Stimulated activated CD4-positive, alpha-beta T cell treated with anti-CD3 and anti-CD28 coated beads, Interleukin-4, amount 100 ng/mL, for 1 hour (primary cell): ENCODE measurements at places on chromosomes 12 and 14.
A peak's percentile ranks its signal among the peaks of the same experiment; 100 is the strongest.

- no peak for DNase-seq
Measured at GRCh38 chr12:5554711-5555110, 122.8 kb downstream of the NTF3 start.

- no peak for DNase-seq
Measured at GRCh38 chr14:61640158-61641136, 54.9 kb upstream of the HIF1A start.

- DNase-seq: peak; percentile 23
Measured at GRCh38 chr12:57803319-57803893, 15.1 kb downstream of the AVIL start.

- DNase-seq: no peak
Measured at GRCh38 chr12:62933220-62933601, 1.7 kb downstream of the PPM1H start.

- no peak for DNase-seq
Measured at GRCh38 chr14:90599339-90599738, 202.5 kb downstream of the CALM1 start.

DNA sequence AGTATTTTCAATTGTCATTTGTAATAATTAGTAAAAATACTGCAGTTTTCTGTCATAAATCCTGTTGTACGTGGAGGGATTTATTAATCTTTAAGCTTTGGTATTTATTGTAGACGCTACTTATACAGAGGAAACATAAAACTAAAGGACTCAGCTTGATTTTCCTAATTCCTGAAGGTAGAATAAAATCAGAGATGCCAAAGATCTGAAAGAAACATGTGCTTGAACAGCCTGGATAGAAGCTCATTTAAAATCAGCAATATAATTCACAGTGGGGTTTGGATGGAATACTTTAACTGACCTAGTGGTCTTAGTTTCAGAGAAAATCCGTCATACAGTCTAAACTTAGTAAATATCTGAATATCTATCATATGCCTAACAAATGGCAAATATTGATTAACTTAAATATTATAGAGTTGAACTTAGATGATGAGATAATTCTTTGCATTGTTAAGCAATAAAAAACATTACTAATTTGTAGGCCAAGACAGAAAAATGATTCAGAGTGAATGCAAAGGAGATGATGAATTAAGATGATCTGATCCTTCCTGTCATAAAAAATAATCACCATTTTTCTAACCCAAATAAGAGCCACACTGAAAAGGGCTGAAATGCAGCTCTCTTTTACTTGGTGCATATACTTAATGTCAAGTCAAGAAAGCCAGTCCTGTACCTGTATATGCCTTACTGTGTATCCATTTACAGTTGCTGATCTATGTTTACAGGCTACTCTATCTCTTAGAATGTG lies 397.1 kb upstream of the DCN start:
- no peak for DNase-seq

- DNase-seq: no peak
Measured at GRCh38 chr14:73762375-73762822, 48.2 kb upstream of the PNMA1 start.

DNA sequence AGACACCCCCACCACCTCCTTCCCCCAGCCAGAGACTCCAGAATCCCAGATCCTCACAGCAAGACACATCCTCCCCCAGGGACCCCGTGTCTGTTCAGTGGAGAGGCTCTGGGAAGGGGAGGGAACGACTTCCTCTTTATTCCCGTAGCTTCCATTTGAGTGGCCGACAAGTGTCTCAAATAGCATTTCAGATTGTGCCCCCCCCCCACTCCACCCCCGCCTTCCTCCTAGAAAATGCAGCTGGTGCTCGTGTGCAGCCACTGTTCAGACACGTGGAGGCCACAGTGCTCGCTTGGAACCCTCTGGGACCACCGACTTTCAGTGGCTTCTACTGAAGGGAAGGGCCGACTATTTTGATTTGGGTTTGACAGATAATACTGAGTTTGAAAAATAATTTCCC lies 14.3 kb downstream of the PPP2R5C start:
- DNase-seq: no peak

GRCh38 chr14:91149462-91149861 lies 35.6 kb downstream of the DGLUCY start:
- DNase-seq: no peak

DNA sequence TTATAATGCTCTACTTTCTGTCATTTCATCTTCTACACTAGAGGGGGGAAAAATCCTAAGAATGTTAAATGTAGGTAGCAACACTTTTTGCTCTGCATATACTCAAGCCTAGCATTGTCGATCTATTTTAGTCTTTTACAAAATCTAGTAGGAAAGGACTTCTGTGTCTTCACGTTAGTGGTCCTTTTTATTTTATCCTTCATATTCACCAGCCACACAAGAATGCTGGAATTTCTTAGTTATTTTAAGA lies 253.0 kb upstream of the FLRT2 start:
- no peak for DNase-seq

DNA sequence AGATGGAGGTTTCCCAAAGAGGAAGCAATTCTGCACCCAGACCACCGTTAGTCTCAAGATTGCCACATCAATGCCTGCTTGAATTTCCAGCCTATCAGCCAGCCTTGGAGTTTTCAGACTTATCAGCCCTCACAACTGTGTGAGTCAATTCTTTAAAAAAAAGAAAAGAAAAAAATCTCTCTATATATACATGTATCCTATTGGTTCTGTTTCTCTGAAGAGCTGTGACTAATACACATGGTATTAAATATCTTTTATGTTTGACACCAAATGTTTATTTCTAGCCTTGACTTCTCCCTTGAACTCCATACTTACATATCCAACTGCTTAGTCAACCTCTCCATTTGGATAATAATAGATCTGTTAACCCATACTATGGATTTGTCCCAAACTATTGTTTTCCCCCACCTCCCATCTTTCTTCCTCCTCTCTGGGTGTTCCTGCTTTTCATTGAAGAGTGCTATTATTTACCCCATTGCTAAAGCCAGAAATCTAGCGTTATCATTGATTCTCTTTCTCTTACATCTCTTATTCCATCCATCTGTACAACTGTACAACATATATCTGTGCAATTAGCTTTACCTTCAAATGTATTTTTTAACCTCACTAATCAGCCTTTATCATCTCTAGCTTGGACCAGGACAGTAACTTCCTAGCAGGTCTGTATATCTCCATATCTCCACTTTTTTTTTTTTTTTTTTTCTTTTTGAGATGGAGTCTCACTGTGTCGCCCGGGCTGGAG lies 22.7 kb upstream of the EID3 start:
- DNase-seq: no peak

GRCh38 chr12:94793191-94793595 lies 142.8 kb upstream of the TMCC3 start:
- DNase-seq: no peak

DNA sequence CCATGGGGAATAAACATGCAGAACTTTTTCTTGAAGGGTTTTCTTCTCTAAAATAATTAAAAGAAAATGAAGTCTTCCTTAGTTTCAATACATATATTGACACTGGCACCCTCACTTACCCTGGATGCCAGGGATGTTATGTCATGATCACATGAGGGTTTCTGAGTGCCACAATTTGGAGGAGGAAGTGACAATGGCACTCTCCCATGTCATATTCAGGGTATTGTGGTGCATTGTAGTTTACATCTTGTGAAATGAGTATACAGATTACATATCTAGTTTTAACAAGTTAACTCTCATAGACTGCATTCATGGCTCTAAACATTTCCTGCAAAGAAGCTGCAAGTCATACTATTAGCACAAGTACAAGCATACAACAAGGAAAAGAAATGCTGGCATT lies 37.7 kb downstream of the CCDC177 start:
- no peak for DNase-seq

- no peak for DNase-seq
Measured at GRCh38 chr12:54019091-54019811, 9.0 kb upstream of the HOXC6 start.

- peak; percentile 15 for DNase-seq
Measured at GRCh38 chr12:92363295-92364146, 217.9 kb upstream of the BTG1 start.

- DNase-seq: no peak
Measured at GRCh38 chr12:58955849-58956248, 35.5 kb upstream of the LRIG3 start.

DNA sequence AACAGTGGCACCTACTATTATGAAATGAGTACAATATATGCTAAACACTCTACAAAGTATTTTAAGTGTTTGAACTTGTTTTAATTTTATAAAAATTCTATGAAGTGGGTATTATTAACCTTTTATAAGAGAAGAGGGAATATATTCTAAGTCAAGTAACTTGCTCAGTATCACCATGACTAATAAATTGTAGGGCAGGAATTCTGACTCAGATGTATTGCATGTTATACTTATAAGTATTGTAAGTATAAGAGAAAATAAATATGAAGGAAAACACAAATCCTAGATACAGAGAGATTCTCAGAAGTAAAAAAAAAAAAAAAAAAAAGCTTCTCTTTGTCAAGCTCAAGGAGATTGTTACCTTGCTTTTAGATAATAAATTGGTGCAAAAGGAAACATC lies 893.2 kb downstream of the SLC16A7 start:
- DNase-seq: no peak

DNA sequence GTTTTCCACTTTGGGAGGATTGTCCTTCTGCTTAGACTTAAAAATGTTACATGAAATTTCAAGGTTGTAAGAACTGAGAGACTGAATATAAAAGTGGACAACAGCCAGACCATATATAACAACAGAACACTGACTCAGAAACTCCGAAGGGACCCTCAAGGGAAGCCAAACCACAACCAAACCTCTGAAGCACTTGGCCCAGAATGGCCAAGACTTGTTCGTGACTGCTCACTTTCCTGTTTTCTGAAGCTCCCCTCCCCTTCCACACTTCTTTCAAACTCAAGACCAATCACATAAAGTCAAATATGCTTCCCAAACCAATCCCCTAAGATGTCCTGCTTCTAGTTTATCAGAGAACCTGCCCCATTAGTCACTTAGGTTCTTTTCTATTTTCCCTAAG lies 13.7 kb downstream of the OR6J1 start:
- DNase-seq: no peak

DNA sequence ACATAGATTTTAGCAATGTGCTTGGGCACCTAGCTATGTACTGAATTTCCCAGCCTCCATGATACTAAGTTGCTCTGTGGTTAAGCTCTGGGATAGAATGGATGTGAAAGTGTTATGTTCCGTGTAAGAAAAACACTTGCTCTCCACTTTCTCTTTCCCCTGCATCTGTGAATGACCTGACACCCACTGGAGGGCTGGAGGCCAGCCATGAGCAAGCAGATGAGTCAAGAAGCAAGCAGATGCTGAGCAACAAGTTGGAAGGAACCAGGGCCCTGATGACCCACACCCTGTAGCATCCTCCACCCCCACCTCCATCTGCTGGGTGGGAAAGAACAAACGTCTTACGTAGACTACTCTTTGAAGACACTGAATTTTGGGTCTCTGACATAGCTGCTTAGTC lies 56.6 kb downstream of the EID3 start:
- no peak for DNase-seq

DNA sequence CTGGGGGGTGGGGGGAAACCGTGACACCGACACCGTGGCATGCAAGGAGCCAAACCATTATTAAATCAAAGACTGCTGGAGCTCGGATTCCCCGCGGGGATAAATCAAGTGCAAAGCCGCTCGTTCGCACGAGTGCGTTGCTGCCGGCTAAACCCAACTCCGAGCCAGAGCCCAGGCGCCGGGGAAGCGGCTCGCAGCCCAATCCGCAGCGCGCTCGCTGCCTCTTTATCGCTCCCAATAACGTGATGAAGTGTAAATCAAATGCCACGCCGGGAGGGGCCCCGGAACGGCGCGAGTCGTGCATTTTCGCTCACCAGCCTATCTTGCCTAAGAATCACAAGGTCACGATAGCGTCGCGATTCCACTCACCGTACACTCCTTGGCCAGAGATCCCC lies 1.3 kb downstream of the MDGA2 start:
- no peak for DNase-seq

GRCh38 chr12:120496413-120497340 lies 764 bp downstream of the DYNLL1 start:
- peak; percentile 36 for DNase-seq

DNA sequence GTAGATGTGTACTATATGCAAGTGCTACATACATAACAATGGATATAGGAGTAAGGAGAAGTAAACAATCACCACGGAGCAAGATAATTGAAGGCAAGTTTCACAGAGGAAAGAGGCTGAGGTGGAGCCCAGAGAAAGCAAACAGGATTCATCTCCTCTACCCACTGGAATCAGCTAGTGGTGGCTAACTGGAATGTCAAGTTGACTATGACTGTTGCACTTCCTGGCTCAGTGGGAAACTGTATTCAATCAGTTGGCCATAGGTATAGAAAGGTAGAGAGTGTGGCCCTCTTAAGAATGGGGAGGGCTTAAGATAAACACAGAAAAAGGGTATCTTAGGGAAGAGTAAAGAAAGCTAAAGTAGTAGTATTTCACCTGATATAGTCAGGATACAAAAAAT lies 62.4 kb downstream of the MAP4K5 start:
- no peak for DNase-seq

GRCh38 chr12:108967869-108968540 lies 52.9 kb downstream of the SVOP start:
- no peak for DNase-seq

DNA sequence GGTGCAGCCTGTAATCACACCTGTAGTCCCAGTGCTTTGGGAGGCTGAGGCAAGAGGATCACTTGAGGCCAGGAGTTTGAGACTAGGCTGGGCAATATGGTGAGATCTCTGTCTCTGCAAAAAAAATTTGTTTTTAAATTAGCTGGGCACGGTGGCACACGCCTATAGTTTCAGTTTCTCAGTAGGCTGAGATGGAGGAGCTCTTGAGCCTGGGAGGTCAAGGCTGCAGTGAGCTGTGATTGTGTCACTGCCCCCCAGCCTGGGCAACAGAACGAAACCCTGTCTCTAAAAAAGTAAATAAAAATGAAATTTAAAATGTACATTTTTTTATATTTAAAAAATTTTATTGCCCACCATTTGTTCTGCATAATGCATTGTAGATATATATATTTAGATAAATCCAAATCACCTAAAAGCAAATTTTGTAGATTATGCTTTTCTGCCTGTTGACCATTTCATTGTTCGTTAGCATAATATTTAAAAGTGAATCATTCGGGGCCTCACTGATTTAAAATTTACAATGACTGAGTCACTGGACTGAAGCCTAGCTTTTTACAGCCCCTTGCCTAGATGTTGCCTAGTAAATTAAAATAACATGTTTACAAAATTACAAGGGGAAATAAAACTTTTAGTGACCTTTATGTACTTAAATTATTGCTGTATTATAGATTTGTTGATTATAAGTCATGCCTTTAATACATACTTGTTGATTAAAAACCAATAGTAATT lies 87.9 kb downstream of the USP15 start:
- no peak for DNase-seq

GRCh38 chr14:99145307-99145706 lies 126.7 kb downstream of the BCL11B start:
- DNase-seq: no peak
